ENCODE measurements at places on chromosomes 4 and X.

GRCh38 chr4:3414421-3415279 lies 27.1 kb upstream of the HGFAC start:
- DNase-seq: no peak

DNA sequence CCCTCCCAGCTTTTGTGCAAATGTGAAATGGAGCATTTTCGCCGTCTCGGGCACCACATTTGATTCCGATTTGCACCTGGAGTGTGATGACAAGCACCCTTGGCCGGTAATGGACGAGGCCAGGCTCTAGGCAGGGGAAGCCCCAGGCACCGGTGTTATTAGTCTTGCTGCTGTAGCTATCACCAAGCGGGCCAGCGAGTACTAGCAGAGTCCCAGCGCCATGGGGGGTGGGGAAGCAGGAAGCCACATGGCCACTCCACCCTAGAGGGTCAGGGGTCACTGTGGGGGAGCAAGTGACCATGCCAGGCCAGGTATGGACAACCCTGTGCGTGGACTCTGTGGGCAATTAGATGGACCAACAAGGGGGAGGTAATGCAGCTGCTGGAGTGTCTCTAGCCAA lies 88.8 kb downstream of the CPZ start:
- DNase-seq: no peak

- DNase-seq: no peak
Measured at GRCh38 chr4:173337463-173337862, 3.3 kb upstream of the HMGB2 start.

DNA sequence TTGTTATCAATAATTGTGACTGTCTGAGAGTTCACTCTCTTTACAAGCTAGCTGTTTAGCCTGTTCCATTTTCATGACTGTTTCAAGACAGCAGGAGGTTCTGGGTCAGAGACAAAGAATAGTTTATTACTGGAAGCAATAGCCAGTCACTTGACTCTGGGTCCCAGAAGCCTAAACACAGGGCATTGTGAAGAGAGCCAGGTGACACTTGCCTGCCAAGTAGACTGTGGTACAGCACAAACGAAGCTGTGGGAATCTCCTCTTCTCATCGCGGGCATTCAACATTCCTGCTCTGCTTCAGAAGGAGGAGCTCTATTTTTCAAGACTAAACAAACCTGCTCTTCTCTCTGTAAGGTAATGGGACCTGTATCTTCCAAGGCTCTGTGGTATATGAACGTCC lies 485.1 kb downstream of the TRIML1 start:
- DNase-seq: no peak

DNA sequence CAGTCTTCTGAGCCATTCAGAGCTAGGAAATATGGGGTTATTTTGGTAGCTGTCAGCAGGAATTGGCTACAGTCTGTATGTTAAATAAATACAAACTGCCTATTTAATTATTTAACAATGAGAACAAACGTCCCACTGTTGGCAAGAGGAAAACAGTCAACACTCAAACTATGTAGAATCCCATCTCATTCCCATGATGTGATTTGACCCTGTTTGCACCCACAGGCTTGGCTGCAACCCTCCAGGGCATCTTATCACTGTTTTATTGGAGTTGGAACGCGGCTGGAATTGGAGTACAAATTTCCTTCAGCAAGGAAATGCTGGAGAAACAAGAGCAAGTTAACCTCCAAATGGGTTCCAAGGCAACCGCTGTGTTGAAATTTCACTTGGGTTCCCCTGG lies 124.0 kb downstream of the KIT start:
- DNase-seq: no peak

DNA sequence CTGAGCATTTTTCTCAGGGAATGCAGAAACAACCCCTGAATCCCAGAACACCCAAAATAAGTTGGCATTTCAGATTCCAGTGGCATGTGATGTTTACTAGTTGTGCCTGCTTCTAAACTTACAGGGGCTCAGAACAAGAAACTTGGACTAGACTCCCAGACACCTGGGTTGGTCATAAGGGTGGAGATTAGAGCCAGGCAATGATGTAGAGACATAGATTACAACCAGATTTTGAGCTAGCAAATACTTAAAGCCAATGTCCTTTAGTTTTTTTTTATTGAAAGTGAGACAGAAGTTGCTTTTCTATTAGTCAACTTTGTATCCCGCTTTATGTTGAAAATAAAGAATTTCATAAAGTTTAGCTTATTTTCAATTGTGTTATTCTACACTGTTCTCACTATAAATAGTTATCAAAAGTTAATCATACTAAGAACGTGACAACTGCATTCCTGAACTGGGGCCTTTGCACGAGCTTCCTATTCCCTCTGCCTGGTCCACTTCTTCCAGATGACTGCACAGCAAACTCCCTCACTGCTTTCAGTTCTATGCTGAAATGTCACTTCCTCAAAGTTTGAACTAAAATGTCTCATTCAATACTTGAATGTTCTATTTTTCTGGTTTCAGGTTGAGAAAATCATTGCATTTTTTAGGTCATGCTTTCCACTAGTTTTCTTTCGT lies 224.7 kb upstream of the PPP1R2C start:
- peak; percentile 30 for DNase-seq

DNA sequence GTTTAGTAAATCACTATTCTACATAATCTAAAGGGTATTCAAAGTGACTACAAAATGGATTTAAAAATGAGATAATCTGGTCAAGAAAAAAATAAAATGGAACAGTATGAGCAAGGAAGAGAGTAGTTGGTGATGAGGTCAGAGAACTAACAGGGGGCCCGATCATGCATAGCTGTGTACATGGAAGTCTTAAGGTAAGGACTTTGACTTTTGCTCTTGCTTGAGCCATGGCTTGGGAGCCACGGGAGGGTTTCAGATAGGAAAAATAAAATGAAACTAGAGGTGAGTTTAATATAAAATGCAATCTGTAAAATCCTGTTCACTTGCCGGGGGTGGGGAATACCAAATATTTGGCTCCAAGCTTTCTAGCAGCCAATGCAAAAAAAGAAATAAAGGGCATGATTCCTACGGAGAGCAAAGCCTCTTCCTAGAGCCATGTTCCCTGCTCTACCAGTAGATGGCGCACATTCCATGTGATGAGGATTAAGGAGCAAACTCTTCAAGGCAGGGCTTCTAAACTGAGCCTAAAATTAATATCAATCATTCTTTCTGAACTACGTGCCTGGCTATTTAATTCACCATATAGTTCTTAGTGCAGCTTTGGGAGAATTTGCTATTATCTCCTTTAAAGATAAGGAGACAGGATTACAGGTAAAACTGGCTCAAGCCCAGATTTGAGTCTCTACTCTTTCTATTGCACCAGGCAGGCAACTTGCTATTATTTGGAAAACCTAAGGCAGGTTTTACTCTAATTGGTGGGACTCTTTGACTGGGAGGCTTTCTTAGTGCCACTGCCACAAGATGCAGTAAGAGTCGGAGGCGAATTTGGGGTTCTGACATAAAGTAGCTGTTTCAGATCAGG lies 6.8 kb upstream of the CLCN5 start:
- DNase-seq: no peak

DNA sequence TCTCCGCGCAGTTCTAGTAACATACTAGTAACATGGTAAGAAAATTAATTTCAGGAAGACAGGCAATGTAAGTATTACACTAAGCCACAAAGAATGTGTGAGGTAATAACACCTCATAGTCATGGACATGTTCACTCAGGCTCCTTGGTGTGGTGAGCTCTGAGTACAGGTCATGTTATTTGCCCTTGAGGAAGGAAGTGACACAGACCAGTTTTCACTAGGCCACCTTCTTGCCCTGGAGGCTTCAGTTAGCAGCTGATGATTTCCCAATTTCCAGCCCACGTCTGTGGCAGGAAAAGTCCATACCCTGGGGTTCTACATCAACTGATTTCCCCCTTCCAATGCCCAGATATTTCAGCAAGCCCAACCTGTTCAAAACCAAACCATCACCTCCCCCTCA lies 6.7 kb downstream of the APOO start:
- DNase-seq: no peak

DNA sequence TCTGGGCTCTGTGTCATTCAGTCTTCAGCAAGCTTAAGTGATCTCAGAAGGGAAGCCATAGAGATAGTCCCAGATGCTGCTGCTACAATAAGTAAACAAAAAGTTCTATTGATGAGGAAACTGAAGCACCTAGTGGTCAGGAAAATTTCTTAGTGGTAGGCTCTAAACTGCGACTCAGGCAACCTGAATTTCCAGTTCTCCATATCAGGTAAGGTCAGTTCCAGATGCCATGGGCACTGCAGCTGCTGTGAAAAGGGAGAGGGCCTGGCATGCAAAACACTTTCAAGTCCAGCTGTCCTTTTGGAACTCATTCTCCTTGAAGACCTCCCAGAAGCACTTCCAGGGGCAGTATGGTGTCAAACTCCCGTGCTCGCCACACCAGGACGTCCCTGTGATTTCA lies 46.2 kb downstream of the REELD1 start:
- DNase-seq: no peak

DNA sequence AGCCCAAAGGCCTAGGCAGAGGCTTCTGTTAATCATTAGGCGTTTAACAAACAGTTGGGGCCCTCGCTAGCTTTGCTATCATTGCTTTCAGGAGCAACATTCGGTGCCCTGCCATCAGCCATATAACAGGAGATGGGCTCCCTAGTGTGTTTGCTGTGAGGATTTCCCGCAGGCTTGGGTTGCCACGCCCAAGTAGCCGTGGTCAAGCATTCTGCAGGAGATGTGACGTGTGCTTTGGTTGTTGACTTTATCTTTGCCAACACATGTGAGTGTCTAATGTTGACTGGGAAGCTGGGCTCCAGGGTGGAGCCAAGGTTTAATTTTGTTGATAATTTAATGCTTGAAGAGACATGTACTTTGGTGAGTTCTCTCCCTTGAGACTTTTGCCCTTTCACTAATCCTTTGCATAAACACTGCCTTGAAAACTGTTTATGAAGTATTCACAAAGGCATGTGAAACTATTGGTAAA lies 184.6 kb upstream of the KIT start:
- no peak for DNase-seq

GRCh38 chrX:41475591-41476241 lies 28.6 kb downstream of the NYX start:
- DNase-seq: no peak

DNA sequence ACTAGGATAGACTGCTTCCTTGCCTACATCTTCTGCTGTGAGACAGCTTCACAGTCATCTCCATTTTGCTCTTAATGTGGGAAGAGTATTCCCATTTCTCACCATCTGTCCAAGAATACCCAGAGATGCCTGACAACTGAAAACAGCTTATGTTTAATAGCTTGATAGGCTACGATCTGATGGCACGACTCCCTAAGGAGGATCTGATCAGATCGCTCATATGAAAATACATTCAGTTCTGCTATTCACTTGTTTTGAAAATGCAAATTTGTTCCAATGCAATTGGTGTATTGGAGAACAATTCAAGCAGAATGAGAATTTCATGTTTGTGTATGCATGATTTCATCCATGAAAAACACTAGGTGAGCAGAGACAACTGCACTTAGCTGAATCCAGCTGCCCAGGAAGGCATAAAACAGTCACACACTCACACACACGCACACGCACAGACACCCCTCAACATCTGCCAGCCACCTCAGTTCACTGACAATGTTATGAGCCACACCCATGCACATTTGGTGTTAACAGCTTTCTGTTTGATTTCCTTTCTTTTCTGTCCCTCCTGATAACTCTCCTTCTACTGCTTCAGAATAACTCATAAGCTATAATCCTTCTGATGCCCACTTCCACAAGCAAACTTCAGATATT lies 29.6 kb downstream of the TRIML1 start:
- no peak for DNase-seq

GRCh38 chr4:105130945-105131344 lies 15.7 kb upstream of the TET2 start:
- no peak for DNase-seq

DNA sequence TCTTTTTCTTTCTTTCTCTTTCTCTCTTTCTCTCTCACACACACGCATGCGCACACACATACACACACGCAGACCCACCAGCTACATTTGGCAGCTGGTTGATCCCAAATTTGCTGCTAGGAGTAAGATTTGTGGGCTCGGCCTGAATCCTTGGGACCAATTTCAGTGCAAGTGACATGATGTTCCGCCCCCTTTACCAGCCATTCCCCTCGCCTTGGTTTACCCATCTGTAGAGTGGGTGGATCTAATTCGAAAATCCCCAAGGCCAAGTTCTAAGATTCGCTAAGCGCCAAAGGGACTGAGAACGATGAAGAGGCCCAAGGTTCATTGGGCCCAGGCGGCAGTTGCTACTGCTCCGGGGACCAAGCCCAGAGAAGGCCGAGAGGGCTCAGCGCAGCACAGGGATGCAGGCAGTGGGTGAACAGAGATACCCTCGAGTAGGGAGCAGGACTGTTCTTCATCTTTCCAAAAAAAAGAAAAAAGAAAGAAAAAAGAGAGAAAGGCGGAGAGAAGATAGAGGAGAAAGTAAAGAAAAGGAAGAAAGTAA lies 5.8 kb downstream of the NKX3-2 start:
- DNase-seq: no peak

- DNase-seq: no peak
Measured at GRCh38 chrX:154349979-154350378, 24.5 kb downstream of the FLNA start.

All from retinal pigment epithelial cell (primary cell).